Regular cardiac myocyte (primary cell): ENCODE measurements at places on chromosomes 11 and 22. TPM values are rescaled to one million over a fixed set of nuclear protein-coding genes. Genes with fewer than 3 reads are reported as not detected.

The OR2D2 gene
- 0.28 and 0.38 TPM in 2 replicates for total RNA-seq

The NOX4 gene
- total RNA-seq = 3.6 and 3.9 TPM in 2 replicates

The SPTBN2 gene
- total RNA-seq = 3.3 and 13.8 TPM in 2 replicates

The CNTN5 gene
- total RNA-seq = 0.56 and 1.5 TPM in 2 replicates

The KRTAP5-7 gene
- not detected in 2 replicates for total RNA-seq

The TTC12 gene
- total RNA-seq = 7.9 and 14.4 TPM in 2 replicates

The GAL3ST1 gene
- total RNA-seq = 0.28 TPM in 1 of 2 replicates, not detected in the other
